ENCODE measurements at places on chromosomes 7 and 10.

DNA sequence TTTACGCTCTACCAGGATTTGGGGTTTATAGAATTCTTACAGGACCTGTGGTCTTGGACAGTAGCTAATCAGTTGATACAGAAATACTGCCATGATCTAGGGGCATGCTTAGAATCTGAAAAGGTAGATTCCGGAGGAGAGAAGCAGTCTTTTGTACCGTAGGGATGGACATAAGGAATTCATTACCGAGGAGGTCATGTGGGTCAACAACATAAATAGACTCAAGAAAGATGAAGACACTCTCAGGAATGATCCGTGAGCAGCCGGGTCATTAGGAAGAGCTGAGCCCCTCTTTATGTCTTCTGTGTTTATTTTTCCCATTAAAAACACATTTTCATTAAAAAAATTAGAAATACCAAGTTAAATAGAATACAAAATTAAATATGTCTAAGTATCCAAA lies 160.1 kb upstream of the TNS3 start:
- peak; percentile 41 for DNase-seq

DNA sequence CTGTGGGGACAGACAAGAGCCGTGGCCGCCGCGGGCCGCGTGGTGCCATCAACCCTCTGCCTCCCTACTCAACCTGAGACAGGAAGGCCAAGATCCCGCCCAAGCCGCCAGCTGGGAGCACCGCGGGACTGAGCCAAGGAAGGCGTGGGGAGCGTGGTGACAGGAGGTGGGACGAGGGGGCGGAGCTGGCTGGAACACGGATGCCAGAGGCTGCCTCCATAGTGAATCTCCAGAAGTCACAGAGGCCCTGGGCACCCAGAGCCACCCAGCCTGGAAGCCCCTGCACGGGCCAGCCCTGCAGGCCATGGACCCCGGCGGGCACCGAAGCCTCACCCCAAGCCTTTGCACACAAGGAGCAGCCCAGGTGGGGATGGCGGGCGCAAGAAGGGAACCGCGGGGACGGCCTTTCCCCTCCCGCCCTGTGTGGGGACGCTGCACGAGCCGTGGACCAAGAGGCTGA lies 18.1 kb upstream of the DPYSL4 start:
- DNase-seq, result no peak

GRCh38 chr7:83410989-83411591 lies 237.8 kb downstream of the SEMA3E start:
- peak; percentile 48 for DNase-seq

DNA sequence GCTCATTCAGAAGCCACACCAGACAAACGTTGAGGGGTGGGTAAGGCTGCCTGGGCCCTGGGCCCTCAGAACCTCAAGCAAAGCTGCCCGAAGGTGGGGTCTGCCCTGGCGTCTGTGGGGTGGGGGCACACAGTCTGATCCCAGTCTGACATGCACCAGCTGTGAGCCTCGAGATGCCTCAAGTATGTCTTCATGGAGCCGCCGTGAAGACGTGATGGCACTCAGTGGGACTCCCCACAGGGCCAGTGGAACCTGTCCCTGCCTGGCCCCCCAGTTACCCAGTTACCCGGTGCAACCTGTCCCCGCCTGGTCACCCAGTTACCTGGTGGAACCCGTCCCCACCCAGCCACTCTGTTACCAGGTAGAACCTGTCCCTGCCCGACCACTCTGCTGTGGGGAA lies 351.2 kb downstream of the PTPRN2 start:
- no peak for DNase-seq

DNA sequence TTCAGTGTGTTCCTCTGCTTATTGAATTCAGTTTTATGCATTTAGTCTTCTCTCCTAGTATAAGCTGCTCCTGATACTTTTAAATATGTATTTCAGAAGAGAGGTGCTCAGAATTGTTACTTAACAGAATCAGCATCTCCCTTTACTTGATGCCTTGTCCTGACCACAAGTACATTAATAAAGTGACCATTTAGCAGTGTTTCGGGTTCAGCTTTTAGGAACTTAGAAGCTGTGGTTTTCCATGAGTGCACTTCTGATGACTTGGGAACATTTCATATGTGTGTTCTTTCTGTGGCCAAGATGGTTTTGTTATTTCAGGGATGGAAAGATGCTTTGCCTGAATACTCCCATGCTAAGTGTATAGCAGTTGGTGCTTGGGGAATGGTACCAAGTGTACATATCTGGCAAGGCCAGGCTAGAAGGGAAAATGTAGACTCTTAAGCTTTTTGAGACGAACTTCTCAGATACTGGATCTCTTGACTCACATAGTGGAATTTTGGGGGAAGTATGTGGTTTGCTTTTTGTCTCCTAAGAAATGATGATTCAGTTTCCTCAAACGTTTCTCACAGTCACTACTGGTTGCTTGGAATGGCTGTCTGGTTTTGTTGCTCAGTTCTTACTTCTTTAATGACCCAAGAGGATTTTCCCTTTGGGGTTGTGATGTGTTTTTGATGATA lies 17.2 kb downstream of the SGPL1 start:
- peak; percentile 97 for DNase-seq

DNA sequence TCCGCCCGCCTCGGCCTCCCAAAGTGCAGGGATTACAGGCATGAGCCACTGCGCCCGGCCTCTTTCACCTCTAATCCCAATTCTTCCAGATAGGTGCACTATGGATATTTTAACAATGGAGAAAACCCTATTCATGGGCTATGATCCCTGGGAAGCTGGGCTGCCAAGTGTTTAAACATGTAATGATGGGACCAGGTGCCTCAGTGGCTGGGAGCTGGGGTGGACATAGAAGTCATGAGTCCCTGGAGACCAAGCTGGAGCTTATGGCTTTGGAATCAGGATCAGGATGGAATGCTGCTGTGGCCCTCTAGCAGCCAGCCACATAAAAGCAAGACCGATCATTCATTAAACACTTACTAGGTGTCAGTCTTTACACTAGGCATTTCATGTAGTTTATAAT lies 41.8 kb upstream of the IGFBP3 start:
- DNase-seq, result no peak

- no peak for DNase-seq
Observed at GRCh38 chr10:69321865-69322264, 43.6 kb downstream of the HK1 start.

DNA sequence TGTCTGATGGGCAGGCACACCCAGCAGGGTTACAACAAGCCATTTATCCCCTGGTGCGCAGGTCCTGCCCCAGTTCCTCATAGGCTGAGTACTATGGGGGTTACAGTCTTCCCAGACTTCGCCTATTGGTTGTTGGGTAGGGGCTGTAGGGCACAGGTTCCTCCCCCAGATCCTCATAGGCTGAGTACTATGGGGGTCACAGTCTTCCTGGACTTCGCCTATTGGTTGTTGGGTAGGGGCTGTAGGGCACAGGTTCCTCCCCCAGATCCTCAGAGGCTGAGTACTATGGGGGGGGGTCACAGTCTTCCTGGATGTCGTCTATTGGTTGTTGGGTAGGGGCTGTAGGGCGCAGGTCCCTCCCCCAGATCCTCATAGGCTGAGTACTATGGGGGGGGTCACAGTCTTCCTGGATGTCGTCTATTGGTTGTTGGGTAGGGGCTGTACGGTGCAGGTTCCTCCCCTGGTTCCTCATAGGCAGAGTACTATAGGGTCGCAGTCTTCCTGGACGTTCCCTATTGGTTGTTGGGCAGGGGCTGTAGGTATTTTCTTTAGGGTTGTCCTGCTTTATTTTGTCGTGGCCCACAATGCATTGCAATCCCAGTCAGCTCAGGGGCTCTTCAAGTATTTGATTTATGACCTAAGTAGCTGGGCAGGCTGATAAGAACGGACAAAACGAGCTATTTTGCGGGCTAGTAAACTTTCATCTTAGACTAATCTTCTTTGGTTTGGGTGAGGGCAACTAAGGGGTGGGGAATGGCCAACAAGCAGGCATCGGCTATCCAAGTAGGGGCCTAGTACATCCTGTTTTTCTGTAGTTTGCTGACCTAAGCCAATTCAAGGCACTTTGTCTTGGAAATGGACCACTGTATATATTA lies 3.4 kb downstream of the LRRC27 start:
- no peak for DNase-seq

GRCh38 chr10:112875476-112876267 lies 74.4 kb upstream of the TCF7L2 start:
- peak; percentile 60 for DNase-seq

- DNase-seq, result no peak
Observed at GRCh38 chr7:7505915-7506314, 29.8 kb downstream of the COL28A1 start.

DNA sequence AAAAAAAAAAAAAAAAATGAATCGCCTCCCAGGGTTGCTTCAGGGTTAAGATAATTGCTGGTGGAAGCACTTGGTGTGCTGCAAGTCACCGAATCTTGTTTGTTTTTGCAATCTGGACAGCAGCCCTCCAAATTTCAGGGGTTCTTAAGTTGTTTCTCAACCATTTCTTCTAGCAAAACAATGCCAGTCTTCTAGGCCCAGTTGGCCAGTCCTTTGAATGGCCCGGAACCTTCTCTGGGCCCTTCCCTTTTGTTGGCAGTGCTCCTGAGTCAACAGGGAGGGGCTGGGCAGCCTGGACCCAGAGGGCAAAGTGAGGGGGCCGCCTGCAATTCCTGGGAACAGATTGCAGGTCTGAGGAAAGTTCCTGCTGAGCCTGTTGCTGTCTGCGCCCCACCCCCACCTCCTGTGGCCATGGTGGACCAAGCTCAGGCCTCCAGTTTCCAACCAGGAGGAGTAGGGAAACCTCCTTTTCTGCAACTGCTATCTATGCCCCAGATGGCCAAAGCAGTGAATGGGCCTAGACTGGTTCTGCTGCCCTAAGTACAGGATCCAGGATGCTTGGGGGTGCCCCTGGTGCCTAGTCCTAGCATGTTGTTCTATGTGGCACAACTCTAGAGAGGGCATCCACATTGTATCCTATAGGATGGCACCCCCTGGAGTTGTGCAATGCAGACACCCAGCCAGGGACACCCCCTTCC lies 31.4 kb upstream of the PDCD4 start:
- no peak for DNase-seq

GRCh38 chr10:50823789-50824188 lies 61.6 kb downstream of the A1CF start:
- DNase-seq, result no peak

- no peak for DNase-seq
Observed at GRCh38 chr10:59290448-59290847, 71.9 kb downstream of the FAM13C start.

GRCh38 chr7:117489911-117490310 lies 10.1 kb downstream of the CFTR start:
- no peak for DNase-seq

- DNase-seq, result peak; percentile 76
Observed at GRCh38 chr10:28130267-28130666, 131.4 kb upstream of the ODAD2 start.

DNA sequence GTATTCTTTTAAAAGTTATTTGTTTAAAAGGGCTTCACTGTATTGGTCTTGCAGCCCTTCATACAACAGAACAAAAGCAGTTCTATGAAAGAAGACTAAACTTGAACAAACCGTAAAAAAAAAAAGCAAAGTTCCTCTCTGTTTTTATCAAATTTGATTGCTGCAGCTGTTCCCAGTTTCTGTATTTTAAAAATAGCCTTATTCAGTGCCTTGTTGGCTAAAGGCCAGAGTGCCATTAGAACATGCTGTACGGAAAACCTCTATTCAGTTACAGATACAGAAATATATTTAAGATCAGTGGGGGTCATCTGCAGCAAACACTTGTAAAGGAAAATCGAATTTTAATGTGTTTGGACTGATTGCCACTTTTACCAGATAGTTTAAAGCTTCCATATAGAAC lies 207.8 kb upstream of the ETV1 start:
- DNase-seq, result peak; percentile 19

DNA sequence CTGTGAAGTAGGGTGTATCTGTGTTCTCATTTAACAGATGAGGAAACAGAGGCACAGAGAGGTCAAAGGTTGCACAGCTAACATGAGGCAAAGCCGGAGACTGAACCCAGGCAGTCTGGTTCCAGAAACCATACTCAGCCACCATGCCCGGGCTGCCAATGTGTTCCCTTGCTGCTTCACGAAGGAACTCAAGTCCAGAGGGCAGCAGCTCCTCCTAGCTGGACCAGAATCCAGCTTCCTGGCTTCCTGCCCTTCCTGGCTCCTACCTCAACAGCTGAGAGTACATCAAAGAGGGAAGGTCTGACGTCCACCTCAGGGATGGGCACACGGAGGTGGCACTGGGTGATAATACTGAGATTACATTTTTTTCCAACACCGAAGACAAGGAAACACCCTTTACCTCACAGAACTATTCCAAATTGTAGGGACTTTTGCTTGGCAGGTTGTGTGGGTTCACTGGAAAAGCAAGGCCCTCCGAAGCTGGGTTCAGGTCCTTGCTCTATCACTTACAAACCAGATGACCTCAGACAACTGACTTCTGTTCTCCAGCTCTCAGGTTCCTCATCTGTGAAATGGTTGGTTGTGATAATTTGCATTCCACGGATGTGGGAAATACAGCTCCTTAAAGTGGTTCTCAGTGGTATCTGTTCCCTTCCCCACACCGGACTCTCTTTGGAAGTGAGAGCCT lies 154.1 kb upstream of the ZMIZ1 start:
- DNase-seq, result no peak

GRCh38 chr10:117007080-117007479 lies 2.1 kb upstream of the SHTN1 start:
- peak; percentile 60 for DNase-seq

DNA sequence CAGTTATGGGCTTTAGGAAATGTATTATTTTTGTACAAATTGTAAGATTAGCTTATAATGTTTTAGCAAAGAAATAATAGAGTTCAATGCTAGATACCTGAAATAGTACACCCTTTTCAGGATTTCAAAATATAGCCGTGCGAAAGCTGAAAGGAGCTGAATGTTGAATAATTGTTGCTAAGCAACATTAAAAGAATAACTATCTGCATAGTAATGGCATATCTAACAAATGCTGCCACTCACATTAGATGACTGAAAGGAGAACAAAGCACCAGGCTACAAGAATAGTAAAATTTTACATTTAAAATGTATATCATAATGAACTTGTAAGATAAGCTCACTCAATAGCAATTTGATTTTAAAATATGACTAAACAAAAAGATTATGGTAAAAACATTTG lies 82.5 kb downstream of the SDHAF3 start:
- DNase-seq, result no peak

DNA sequence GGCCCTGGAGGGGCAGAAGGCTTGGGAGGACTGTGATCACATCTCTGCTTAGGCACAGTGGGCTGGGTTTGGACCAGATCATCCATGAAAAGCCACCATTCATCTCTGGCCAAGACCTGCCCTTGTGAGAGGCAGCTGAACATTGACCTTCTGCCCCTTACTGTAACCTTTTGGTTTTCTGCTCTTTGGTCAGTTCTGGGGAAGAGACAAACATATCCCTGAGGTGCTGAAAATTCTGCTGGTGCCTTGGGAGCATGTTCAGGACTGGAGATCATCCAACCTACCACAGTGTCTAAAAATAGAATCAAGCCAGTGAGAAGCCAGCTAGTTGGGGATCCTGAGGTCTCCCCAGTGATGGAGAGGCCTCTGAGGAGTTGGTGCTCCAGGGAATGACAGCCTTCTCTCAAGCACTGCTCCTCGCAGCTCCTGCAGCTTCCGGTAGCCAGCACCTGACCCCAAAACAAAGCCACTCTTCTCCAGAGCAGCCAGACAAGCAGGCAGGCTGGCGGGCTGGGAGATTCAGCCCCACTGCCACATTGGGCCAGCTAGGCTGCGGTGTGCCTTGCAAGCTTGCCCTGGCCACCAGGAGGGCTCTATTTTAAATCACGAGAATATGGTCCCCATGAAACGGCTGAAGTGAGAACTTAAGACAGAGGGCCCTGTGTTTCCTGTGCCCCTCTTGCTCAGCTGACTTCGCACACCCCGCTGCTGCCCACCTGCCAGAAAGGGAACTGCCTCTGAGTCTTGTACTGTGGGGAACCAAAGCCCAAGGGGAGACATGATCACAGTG lies 37.8 kb upstream of the UBE2H start:
- DNase-seq, result peak; percentile 24

- peak; percentile 59 for DNase-seq
Observed at GRCh38 chr10:123156078-123156477, 1.9 kb downstream of the BUB3 start.

GRCh38 chr7:129401228-129401966 lies 32.8 kb upstream of the STRIP2 start:
- DNase-seq, result peak; percentile 31

All from fibroblast of skin of right biceps (primary cell).